ENCODE measurements at places on chromosomes 4 and X.

DNA sequence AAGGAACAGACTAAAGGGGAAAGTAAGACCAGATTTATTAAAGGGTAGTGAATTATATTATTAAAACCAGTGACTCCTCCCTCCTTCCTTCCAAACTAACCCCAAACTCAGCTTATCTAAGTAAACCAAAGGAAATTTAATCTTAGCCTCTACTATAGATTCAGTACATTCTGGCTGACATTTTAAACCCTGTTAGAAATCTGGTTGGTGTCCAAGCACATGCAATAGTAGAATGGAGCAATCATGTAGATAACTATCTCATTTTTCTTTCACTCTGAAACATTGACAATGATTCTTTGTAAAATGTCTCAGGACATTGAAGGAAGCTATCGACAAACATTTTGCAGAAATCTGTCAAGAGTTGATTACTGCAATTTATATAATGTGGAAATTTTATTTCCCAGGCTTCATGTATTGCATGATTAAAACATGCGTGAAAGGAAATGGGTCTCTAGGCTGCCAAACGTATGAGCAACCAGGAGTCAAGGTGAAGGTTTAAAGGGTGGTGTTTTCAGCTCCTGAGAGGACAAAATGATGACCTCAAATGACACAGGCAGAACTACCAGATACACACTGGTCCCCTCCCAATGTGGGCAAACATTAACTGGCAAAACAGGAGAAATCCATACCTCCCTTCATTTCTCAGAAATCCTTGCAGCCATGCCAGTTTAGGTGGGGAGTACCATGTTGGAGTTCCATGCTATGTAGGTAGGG lies 58.2 kb upstream of the RBM47 start:
- DNase-seq = no peak

DNA sequence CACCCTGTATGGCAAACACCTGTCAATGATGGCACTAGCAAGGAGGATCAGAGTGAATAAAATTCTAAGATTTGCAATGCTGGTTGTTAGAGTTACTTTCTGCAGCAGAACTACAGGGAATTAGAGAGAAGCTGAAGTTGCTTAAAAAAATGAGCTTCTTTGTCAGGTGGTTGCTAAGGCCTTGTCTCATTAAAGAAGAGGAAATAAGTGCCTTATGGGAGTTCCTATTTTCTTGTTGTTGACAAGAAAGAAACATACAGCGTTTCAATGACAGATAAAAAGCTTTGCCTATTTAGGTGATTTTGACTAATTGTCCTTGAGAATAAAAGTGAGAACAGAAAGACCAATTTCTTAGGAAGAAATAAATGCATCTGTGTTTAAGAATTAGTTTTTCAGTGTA lies 106.0 kb upstream of the ARHGAP24 start:
- DNase-seq = no peak

DNA sequence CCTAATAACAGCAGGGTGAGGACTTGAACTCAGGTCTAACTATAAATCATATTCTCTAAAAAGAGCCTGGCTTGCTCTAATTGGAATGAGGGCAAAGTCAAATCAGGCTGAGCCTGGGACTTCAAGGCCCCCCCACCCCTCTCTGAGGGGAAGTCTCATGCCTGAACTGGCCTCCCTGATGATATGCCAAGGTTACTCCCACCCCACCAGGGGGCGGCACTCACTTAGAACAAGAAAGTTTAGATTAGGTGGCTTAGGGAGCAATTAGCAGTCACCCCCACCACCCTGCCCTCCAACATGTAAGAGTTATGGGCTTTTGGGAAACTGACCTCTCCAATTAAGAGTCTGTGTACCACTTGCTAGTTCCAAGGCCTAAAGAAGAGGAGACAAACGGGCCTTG lies 2.7 kb downstream of the FOXO4 start:
- DNase-seq = no peak

GRCh38 chrX:54509400-54509799 lies 13.4 kb upstream of the FGD1 start:
- DNase-seq = no peak

DNA sequence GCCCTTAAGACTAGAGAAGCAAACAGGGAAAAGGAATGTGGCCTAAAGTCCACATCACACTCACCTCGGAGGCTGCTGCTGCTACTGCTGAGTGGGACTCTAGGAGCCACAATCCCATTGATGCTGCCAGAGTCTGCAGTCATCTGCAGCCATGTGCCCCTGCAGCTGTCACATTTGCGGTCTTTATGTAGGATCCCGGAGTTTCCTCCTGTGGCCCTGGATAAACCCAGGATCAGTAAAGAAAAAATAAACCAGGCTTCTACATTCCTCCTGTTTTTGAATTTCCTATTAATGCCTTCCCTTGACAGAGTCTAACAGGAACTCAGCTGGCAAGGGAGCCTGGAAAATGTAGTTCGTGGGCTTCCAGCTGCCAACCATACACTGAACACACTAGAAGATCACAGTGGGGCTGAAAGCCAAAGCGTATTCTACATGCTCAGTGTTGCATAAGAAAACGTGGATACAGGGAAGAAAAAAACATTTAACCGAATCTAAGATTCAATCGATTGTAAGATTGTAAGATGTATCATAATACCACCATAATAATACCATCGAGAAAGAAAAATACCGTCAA lies 10.3 kb upstream of the PHEX start:
- DNase-seq = no peak

Data from stimulated activated CD4-positive, alpha-beta T cell treated with anti-CD3 and anti-CD28 coated beads, Interleukin-15, amount 100 ng/mL, for 48 hours (primary cell).